Caco-2 (cell line): ENCODE measurements at places on chromosomes 4 and X. TPM values are rescaled to one million over a fixed set of nuclear protein-coding genes. Genes with fewer than 3 reads are reported as not detected.

DNA sequence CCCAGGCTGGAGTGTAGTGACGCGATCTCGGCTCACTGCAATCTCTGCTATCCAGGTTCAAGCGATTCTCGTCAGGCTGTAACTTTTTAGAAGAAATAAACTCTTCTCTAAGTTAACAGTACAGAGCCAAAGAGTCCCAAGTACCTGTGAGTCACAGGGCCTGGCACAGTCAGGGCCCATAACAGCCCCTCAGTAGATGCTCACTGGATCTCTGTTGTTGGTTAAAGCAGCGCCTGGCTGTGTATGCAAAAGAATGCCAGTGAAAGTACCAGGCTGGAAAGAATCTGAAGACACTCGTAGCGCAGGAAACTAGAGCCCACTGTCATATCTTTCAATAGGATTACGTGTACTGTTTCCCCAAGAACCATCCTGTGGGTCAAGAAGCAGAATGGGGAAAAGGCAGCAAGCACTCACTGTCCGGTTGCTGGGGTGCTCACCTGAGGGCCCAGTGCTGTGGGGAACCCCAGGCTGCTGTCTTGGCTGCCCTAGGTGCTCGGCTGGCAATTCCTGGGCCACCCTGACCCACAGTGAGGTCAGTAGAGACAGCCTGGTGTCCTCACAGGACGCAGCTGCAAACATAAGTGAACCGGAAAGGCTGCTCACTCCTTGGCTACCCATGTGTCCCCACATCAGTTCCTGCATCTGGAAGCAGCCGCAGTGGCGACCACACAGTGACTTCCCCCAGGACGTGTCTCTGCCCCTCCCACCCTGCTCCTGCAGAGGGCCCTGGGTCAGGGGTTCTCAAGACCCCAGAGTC, 3.1 kb upstream of the SLBP start:
- no peak for DNase-seq

GRCh38 chr4:173370130-173370476, 651 bp upstream of the SAP30 start:
- no peak for DNase-seq

DNA sequence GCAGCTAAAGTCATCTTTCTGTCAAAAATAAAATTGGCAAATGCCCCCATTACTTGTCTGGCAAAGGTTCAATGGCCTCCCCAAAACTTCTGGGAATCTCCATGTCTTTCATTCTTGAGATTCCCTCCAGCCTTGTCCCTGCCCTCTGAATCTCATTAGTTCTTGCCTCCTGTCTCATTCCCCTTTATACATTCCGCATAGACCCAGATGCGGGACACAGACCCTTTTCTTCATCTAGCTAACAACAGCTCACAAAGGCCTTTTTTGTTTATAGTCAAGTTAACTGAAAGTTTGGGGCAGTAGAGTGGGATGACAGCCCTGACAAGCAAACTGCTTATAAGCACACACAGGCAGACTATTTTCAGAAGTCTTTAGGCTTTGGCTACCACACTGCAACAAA, 306.1 kb upstream of the FAM241A start:
- DNase-seq, result no peak

DNA sequence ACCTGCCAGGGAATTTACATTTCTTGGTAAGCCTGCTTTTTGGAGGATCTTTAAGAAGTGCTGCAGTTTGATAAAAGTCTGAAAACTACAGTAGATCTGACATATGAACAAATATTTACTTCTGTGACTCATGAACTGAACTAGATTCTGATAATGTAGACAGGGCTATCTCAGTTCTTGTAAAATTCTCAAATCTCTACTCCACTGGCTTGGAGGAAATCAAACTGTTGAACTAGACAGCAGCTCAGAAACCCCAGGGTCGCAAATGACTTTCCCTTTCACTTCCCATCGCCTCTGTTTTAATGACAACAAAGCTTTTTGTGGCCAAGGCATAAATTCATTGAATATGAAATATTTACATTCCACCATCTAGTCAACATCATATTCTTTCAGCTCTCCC, 15.4 kb upstream of the OCIAD1 start:
- DNase-seq, result no peak

GRCh38 chr4:153789741-153790499, 1.0 kb upstream of the SFRP2 start:
- DNase-seq, result no peak

DNA sequence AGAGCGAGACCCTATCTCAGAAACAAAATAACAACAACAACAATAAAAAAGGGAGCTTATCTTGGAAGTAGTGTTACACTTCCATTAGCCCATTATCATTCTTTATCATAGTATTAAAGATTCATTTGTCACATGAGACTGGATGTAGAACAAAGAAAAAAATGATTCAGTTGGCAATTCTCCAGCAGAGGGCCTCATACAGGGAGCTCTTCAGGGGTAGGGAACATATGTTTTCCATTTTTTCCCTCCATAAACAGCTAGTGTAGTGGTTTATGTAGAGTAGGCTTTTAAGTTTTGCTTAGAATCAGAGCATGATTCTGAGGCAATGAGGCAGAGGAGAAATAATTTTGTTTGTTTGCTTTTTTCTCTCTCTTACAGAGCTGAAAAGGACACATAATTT, 5.8 kb downstream of the CPE start:
- DNase-seq, result no peak

GRCh38 chr4:107666134-107666533, 53.9 kb downstream of the PAPSS1 start:
- no peak for DNase-seq

GRCh38 chrX:38799995-38800580, 1.2 kb upstream of the MID1IP1 start:
- DNase-seq, result peak; percentile 22

DNA sequence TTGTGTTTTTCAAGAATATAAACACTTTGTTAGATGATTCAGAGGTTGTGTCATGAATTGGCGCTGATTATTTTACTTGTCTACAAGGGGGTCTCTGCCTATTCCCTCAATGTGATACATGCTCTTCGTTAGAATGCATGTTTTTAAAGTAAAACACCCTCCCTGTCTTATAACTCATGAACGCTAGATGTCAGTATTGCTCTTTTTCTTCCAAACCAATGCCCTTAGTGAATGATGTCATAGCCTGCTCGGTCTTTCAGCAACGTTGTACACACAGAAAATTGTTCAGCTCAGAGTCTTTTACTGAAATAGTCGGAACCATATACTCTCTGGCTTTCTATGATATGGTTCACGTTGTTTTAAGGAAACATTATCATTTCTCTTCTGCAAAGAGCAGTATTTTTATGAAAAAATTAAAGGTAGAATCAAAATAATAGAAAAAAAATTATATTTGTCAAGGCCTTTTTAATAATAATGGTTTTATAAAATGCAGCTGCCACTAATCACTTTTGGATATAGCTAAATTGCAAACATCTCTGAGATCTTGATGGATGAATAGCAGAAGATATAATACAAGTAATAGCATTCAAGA, 292.9 kb downstream of the TLL1 start:
- DNase-seq, result peak; percentile 32

DNA sequence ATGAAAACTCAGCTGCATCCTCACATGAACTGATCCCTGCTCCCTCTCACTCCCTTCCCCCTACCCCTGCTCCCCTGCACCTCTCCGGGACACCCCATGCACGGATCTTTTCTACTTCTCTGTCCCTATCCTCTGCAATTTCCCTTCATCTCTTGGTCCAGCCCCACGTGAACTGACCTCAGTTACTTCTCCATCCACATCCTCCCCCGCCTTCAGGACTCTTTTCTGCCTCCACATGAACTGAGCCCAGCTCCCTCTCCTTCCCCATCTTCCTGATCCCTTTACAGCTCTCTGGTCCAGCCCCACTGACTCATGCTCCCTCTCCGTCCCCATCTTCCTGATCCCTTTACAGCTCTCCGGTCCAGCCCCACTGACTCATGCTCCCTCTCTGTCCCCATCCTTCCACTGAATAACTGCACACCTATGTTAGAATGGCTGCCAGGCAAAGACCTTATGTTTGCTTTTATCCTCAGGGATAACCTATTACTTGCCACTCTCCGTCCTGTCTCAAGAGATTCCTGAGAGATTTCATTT, 5.6 kb downstream of the CETN2 start:
- DNase-seq, result no peak

The DDX53 gene
- not detected in 2 replicates for total RNA-seq

- no peak for DNase-seq
Measured at GRCh38 chr4:94416335-94416734, 35.4 kb upstream of the PDLIM5 start.

GRCh38 chr4:152634110-152634760, 45.6 kb downstream of the TMEM154 start:
- DNase-seq, result no peak

The NSDHL gene
- total RNA-seq, result 30.5 and 34.9 TPM in 2 replicates

DNA sequence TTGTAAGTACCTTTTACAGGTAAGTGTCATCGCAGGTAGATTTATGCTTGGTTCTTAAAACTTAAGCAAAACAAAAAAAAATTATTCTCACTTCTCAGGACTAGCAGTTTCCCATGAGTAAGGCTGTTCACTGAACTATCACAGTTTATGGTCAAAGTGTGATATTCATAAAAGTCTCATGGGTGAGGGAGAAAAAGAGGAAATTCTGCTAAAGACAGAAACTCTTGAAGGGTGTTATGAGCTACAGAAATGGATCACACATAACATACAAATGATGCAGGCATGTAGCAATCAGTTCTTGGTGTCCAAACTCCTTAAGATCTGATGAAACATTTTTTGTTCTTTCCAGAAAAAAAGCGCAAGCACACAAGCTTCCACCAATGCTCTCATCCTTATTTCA, 8.5 kb downstream of the RAB9A start:
- no peak for DNase-seq

GRCh38 chrX:6849716-6850414, 297.6 kb upstream of the STS start:
- peak; percentile 0 for DNase-seq

- no peak for DNase-seq
Measured at GRCh38 chr4:70895811-70896491, 6.2 kb upstream of the MOB1B start.

GRCh38 chr4:108830509-108831244, 67.8 kb upstream of the ETNPPL start:
- DNase-seq, result no peak

The GSX2 gene
- not detected in 2 replicates for total RNA-seq

The CENPU gene
- total RNA-seq, result 42.8 and 52.0 TPM in 2 replicates

The WAS gene
- total RNA-seq, result 0.39 and 0.43 TPM in 2 replicates

The CCSER1 gene
- total RNA-seq, result 3.6 and 4.1 TPM in 2 replicates

DNA sequence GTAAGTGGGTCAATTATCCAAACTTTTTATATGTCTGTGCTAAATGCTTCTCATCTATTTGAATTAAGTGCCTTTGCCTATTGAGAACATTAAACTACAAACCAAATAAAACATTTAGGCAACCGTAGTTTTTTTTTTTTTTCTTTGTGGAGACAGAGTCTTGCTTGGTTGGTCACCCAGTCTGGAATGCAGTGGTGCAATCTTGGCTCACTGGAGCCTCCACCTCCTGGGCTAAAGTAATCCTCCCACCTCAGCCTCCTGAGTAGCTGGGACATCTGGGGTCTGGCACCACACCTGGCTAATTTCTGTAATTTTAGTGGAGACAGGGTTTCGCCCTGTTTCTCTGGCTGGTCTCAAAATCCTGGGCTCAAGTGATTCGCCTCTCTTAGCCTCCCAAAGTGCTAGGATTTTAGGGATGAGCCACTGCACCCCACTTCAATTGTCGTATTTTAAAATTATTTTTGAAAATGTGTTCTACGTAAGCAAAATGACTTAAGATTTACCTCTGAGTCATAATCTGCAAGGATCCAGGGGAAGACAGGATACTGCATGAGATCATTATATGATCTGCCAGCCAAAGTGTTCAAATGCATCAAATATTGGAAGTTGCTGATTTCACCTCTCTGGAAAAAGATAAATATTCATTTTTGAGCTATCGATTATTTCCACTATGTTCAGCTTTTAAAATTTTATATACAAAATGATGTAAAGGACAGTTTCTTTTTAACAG, 125.6 kb downstream of the CDS1 start:
- DNase-seq, result no peak

- no peak for DNase-seq
Measured at GRCh38 chr4:151129796-151130195, 30.4 kb downstream of the RPS3A start.

GRCh38 chr4:162131256-162131655, 32.5 kb downstream of the FSTL5 start:
- no peak for DNase-seq

The NEUROG2 gene
- total RNA-seq, result not detected in 2 replicates

The CENPVL2 gene
- not detected in 2 replicates for total RNA-seq

GRCh38 chr4:55721651-55722050, 85.6 kb upstream of the NMU start:
- DNase-seq, result no peak

GRCh38 chrX:13367950-13368349, 48.1 kb upstream of the ATXN3L start:
- DNase-seq, result no peak

The TBC1D25 gene
- 9.3 and 11.1 TPM in 2 replicates for total RNA-seq

DNA sequence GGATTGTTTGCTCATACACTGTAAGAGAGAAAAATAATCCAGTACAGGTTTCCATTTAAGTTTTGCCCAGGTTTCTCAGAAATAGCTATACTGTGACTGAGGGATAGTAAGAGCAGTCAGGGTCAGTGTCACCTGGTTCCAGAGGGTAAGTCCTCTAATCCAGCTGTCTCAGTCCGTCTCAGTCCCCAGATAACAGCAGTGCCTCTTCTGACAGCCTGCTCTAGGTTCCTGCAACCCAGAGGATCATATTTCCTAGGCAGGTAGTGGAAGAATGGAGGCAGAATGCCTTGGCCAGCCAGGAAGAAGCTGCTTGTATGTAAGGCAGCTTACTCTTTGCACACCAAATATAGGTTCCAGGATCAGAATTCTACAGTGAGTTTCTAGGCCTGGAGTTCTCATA, 22.6 kb upstream of the GNRHR start:
- no peak for DNase-seq

DNA sequence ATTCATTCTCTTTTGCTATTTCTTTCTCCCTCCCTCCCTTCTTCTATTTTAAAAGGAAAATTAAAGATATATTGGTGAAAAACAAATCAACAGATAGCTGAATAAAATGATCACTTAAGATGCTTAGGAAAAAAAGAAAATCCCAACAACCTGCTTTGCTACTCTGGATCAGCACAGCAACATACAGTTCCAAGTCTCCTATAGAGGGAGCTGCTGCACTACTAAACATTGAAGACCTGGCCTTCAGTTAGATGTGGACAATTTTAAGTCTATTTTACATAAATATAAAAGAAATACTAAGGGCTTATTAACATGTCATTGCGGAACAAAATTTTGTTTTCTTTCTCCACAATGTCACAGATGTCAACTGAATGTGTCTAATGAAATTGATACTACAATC, 226.4 kb downstream of the MAGEB5 start:
- peak; percentile 38 for DNase-seq

GRCh38 chrX:124194901-124195300, 137.6 kb upstream of the TEX13D start:
- DNase-seq, result no peak

DNA sequence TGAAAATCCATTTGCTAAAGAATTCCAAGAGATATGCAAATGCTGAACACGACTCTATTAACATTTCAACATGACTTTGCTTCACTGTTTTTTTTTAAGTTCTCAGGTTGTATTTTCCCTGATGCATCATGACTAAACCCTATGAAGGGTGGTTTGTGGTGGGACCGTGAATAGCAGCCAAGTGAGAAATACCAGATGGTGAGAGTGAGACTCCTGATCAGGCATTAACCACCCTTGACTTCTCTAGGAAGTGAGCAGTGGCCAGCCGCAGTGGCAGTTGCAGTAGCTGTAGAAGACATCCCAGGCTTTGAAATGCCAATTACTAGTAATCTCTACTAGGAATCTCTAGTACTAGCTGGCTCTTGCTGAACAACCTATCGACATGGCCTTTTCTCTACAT, 383.4 kb downstream of the FAM133A start:
- DNase-seq, result no peak
